ENCODE measurements at places on chromosomes 7 and 10.

- DNase-seq: peak; percentile 45
Observed at GRCh38 chr10:30782537-30783461, 153.2 kb upstream of the LYZL2 start.

GRCh38 chr10:98673171-98673782 lies 226.5 kb upstream of the HPS1 start:
- DNase-seq: no peak

- peak; percentile 63 for DNase-seq
Observed at GRCh38 chr10:3935141-3935540, 150.1 kb upstream of the KLF6 start.

- DNase-seq: no peak
Observed at GRCh38 chr7:128003787-128004186, 27.4 kb downstream of the LRRC4 start.

GRCh38 chr10:1629326-1630198 lies 107.8 kb downstream of the ADARB2 start:
- no peak for DNase-seq

DNA sequence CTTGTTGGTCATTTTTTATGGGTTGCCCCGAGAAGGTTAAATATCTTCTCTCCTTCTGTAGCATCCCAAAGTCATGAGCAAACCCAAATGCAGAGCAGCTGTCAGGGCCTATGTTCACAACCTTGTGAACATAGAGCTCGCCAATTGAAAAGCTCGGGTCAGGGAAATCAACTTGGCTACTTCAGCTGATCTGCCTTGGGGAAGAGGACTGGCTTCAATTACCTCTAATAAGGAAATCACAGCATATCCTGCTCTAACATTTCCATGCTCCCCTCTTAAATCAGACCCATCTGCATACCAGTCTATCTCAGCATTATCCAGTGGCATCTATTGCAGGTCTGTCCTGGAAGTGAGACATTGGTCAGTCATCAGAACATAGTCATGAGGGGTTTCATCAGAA lies 105.6 kb downstream of the ANKRD26 start:
- DNase-seq: no peak

DNA sequence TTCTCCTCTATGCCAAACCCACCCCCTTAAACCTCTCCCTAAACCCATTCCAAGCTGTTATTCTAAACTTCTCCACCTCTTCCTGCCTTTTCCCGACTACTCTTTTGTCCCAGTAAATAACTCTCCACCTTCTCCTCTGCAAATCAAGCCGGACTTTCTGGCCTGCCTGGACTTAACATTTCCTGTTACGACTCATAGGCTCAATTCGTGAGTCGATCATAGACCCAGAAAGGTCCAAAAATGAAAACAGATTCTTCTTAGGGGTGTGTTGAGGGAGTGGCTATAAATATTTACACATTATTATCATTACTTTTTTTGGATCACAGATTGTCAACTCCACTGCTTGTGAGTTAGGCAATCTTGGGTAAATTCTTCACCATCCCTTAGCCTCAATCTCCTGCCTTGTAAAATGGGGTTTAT lies 59.0 kb upstream of the HABP2 start:
- no peak for DNase-seq

GRCh38 chr10:113149626-113150025 lies 199.6 kb downstream of the TCF7L2 start:
- no peak for DNase-seq

- DNase-seq: no peak
Observed at GRCh38 chr7:77691892-77692491, 4.3 kb upstream of the RSBN1L start.

DNA sequence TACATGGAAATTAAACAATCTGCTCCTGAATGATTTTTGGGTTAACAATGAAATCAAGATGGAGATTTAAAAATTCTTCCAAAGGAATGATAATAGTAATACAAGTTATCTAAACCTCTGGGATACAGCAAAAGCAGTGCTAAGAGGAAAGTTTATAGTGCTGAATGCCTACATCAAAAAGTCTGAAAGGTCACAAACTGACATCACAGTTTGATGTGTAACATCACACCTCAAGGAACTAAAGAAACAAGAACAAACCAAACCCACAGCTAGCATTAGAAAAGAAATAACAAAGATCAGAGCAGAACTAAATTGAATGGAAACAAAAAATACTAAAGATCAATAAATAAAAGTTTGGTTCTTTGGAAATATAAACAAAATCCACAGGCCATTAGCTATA lies 17.4 kb downstream of the ZFAND4 start:
- no peak for DNase-seq

DNA sequence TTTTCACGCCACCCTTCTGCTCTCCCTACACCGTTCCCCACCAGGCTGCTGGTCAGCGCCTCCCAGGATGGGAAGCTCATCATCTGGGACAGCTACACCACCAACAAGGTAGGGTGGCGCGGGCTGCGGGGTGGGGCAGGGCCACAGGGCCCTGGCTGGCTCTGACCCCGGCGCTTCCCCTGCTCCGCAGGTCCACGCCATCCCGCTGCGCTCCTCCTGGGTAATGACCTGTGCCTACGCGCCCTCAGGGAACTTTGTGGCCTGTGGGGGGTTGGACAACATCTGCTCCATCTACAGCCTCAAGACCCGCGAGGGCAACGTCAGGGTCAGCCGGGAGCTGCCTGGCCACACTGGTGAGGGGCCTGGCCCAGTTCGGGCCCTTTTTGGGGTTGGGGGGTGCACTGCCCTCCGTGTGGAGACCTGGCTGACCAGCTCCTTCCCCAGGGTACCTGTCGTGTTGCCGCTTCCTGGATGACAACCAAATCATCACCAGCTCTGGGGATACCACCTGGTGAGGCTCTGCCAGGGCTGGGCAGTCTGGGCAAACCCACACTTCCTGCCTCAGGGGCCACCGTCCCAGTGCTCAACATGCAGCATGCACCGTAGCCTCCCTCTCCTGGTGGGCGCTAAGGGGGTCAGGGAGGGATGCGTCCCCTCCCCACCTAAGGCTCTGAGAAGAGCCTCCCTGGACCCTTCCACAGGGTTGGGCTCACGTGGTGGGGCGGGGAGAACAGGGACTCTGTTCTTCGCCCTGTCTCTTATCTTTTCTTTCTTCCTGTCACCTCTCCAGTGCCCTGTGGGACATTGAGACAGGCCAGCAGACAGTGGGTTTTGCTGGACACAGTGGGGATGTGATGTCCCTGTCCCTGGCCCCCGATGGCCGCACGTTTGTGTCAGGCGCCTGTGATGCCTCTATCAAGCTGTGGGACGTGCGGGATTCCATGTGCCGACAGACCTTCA lies 4.0 kb downstream of the GNB2 start:
- DNase-seq: peak; percentile 26

- no peak for DNase-seq
Observed at GRCh38 chr7:7251742-7252141, 69.4 kb downstream of the C1GALT1 start.

DNA sequence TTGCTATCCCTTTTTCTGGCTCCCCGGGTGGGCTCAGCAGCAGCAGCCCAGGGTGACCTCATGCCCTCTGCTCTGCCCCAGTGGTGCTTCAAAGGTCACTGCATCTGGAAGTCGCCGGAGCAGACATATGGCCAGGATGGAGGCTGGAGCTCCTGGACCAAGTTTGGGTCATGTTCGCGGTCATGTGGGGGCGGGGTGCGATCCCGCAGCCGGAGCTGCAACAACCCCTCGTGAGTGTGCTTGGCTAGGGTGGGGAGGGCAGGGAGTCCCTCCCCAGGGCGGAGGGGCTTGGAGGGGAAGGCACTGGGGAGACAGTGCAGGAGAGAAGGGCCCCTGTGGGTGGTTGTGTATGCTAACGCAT lies 46.4 kb downstream of the TBATA start:
- DNase-seq: no peak

DNA sequence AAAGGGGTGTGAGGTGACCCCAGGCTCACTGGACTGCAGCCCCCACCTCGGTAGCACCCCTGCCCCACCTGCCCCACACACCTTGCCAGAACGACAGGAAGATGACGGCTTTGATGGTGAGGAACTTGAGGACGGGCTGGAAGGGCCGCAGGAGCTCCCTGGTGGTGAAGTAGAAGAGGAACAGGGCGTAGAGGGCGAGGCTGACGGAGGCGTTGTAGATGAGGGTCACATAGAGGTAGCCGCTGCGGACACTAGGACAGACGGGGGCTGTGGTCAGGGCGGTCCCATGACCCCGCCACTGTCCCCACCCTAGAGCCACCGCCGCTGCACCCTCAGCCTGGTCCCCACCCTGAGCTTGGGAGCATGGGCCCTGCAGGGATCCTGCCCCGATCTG lies 7.6 kb downstream of the TMEM184A start:
- no peak for DNase-seq

DNA sequence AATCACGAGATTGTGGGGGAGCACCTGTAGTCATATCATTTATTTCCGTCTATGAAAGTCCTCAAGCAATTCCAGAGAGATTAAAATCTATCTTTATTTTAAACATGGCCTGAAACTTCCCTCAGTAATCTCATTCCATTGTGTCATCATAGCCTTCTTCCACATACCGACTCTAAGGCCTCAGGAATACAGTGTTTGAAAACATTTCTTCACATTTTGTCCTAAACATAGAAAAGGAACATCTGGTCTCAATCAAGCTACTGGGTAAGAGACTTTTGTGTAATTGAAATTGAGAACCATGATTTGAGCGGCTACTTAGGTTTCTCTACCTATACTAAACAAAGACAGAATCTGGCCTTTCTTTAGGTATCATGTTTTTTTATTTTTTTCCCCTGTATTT lies 78.0 kb upstream of the ELMO1 start:
- no peak for DNase-seq

DNA sequence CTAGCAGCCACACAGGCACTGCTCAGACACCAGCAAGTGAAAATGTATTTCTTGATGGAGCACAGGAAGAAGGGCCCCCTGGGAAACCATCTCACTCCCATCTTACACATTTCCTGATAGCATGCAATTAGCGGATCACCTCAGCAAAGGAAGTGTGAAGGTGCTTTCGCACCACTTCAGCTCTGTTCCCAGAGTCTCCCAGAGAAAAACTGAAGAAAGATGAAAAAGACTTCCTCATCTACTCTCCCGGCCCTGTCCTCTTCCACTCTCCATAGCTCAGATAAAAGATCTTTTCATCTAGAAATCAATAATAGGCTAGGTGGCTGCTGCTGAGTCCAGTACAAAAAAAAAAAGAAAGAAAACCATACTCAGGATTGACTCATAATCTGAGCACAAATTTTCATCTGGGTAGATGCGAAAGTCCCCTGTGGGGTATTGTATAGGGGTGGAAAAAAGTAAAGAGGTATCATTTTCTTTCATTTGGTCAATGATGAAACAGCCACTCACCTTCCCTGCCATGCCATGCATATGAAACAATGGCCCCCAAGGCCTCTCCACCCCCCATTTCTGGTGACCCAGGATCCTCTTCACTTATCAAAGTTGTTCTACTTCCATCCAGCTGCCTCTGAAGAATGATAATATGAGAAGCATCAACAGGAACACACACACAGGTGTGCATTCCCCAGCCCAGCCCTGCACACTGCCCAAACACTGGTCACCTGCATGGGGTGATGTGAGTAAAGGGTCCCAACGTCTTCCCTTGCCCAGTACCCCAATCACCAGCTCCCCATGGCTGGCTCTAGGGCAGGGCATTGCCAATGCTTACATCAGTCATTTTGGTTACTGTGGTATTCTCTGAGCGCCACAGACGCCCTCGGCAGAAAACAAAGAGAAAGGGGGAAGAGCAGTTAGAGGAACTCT lies 48.8 kb upstream of the DGKI start:
- no peak for DNase-seq

- DNase-seq: no peak
Observed at GRCh38 chr7:22270371-22270770, 86.6 kb downstream of the RAPGEF5 start.

GRCh38 chr10:4579844-4580243 lies 246.2 kb upstream of the AKR1E2 start:
- DNase-seq: no peak

DNA sequence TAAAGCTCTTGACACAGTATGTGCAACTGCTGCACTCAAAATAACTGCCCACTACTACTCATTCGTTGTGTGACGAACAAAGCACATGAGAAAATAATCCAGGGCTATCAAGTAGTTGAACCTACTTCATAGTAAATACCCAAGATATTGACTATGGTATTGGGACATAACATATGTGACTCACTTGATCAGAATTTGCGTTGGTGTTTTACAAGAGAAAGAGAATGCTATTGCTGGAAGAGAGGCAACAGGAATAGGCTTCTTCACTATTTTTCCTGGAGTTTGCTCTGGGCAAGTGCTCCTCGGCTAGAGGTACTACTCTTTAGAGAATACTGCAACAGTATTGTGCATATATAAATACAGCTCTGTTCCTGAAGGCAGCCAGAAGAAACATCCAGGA lies 2.5 kb downstream of the DGKB start:
- no peak for DNase-seq

DNA sequence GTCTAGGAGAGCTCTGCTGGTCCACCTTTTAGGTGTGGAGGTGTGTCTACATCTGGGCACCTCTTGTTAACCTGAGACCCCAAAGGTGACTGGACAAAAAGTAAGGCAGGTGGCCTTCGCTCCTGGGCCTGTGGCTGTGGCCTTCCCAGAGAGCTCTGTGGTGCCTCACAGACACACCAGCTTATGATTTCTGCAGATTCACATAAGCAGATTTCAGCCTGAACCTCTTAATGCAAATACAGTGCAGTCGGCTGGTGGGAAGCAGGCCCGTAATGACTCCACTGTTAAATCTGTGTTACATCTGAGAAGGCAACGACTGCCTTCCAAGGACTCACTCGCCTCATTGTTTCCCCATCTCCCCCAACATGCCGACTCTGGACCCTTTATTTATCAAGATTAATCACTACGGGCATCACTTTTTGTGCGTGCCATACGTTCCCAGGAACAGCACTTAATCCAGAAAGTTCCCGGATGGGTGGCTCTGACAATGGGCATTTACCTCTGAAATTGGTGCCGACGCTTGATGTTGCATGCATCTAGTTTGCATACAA lies 119.8 kb downstream of the EBF3 start:
- DNase-seq: no peak

DNA sequence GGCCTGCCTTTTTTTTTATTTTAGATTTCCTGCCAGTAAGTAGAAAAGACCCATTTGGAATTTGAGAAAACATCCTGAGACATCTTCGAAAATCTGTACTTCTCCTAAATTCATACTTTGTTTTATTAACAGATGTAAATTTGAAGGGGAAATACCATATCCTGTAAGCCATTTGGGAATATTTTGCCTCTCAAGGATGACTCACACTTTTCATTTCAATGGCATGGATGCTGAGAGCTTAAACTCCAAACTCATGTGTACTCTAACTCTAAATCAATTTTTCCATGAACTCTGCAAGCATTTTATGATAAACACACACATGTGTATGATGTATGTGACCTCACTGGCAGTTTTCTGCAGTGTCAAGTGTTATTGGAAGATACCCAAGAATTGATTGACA lies 89.0 kb downstream of the SEMA3A start:
- no peak for DNase-seq

GRCh38 chr10:14489522-14490177 lies 158.9 kb upstream of the FRMD4A start:
- DNase-seq: no peak

GRCh38 chr10:68492118-68492517 lies 20.3 kb upstream of the DNA2 start:
- no peak for DNase-seq

- DNase-seq: no peak
Observed at GRCh38 chr7:133786401-133786937, 340.7 kb upstream of the LRGUK start.

GRCh38 chr7:132518839-132519173 lies 57.5 kb downstream of the PLXNA4 start:
- DNase-seq: no peak

- no peak for DNase-seq
Observed at GRCh38 chr10:14456218-14456869, 125.6 kb upstream of the FRMD4A start.

- DNase-seq: no peak
Observed at GRCh38 chr10:93086289-93086688, 12.6 kb downstream of the CYP26A1 start.

- DNase-seq: no peak
Observed at GRCh38 chr10:112887968-112888367, 62.1 kb upstream of the TCF7L2 start.
